Vagina (tissue), 2 donors: ENCODE measurements at places on chromosomes 6 and 20. TPM values are rescaled to one million over a fixed set of nuclear protein-coding genes. Genes with fewer than 3 reads are reported as not detected.

DNA sequence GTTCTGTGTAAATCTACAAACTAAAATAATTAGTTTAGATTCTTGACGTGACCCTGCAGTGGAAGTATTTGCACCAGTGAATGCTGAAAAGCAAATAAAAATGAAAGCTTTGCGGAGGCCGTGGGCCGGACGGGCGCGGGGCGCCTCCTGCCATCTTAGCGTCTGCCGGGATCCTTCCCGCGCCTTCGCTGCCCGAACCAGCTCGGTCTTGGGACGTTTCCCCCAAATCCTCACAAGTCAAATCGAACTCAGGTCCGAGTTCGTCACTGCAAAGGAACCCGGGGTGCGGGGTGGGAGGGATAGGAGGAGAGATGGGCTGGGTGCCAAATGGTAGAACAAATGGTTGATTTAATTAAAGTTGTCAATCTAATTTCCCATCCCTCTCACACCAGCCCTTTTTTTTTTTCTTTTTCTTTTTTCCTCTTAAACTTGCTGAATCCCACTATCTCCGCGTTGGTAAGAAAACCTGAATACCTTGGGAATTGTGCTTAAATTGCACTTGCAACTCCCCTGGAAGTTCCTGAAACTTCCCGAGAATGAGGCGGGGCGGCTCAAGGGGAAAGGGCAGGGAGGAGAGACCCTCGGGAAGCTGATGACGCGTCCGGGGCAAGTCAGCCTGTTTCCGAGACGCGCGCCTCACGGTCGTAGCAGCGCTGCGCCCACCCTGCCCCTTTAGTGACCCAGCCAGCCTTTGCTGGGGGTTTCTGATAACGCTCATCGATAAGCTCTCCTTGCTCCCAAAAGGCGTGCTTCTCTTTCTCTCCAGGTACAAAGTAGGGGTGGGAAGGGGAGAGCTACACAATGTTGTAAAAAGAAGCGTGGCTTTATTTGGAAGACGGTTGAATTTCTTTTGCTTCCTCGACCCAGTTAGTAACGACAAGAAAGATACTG, 1.8 kb downstream of the GJA1 start:
- no peak for DNase-seq
- H3K27me3 ChIP-seq, result no peaks in the 10 kb centered on the region
- no peaks in the 10 kb centered on the region for H3K36me3 ChIP-seq
- H3K27ac ChIP-seq, result peak overlapping the region; percentile 96
- peaks cover 41% of the 10 kb centered on the region for H3K4me1 ChIP-seq

GRCh38 chr6:35678021-35678654, 10.6 kb downstream of the FKBP5 start:
- no peak for DNase-seq
- no peak overlapping the region for H3K27ac ChIP-seq
- peaks cover 84% of the 10 kb centered on the region for H3K4me1 ChIP-seq

- H3K4me1 ChIP-seq, result peaks cover 9% of the 10 kb centered on the region
- no peaks in the 10 kb centered on the region for H3K27me3 ChIP-seq
- no peak for DNase-seq
- H3K27ac ChIP-seq, result no peak overlapping the region
Measured at GRCh38 chr20:23135449-23136420, 49.6 kb upstream of the CD93 start.

GRCh38 chr20:48819821-48820648, 7.8 kb downstream of the PREX1 start:
- H3K4me1 ChIP-seq, result peaks cover 5% of the 10 kb centered on the region
- no peaks in the 10 kb centered on the region for H3K36me3 ChIP-seq
- no peaks in the 10 kb centered on the region for H3K27me3 ChIP-seq
- no peak overlapping the region for H3K4me3 ChIP-seq

DNA sequence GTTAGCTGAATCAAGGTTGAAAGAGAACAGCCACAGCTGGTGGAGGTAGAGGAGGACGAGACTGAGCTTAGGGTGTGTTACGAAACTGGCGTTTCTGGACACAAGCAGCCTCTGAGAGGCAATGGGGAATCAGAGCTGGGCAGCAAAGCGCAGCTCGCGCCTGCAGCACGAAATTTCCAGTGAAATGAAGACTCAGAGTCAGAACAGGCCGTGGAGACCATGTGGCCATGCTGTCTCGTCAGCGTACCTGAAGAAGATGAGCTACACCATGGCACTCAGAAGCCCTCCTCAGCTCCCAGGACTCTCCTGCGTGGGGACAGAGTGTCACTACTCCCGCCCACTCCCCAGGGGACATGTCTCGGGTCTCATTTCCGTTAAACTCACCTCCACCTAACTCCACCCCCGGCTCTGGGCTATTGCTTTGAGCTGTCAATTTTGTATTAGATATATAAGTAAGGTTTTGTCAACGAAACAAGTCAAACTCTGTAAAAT, 256.9 kb downstream of the ERMARD start:
- no peaks in the 10 kb centered on the region for H3K27me3 ChIP-seq
- peak; percentile 54 for DNase-seq
- H3K4me1 ChIP-seq, result no peaks in the 10 kb centered on the region
- H3K27ac ChIP-seq, result no peak overlapping the region
- H3K4me3 ChIP-seq, result no peak overlapping the region

- no peaks in the 10 kb centered on the region for H3K36me3 ChIP-seq
- no peak for DNase-seq
- H3K27me3 ChIP-seq, result no peaks in the 10 kb centered on the region
- H3K4me3 ChIP-seq, result no peak overlapping the region
- peaks cover 42% of the 10 kb centered on the region for H3K4me1 ChIP-seq
- H3K27ac ChIP-seq, result peak overlapping the region; percentile 68
Measured at GRCh38 chr20:31593221-31594001, 11.7 kb upstream of the ID1 start.

DNA sequence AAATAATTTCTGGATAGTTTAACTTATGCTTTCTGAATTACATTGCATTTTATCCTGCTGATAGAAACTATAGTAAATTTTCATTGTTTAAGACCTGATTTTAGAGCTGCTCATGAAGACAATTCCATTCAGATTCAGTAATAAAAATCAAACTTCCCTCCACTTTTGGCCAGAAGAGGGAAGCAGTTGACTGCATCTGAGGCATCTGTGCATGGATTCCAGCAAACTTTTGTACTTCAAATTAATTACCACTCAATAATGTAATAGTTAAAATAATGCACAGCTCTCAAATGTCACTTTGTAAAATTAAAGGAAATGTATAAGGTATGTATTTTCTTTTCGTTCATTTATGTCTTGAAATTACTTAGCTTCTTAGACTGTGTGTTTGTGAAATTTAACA, 64.2 kb upstream of the SLC35B3 start:
- no peak for DNase-seq
- H3K4me3 ChIP-seq, result no peak overlapping the region
- no peaks in the 10 kb centered on the region for H3K27me3 ChIP-seq
- H3K36me3 ChIP-seq, result no peaks in the 10 kb centered on the region
- H3K27ac ChIP-seq, result no peak overlapping the region
- no peaks in the 10 kb centered on the region for H3K4me1 ChIP-seq

- no peak for DNase-seq
- no peaks in the 10 kb centered on the region for H3K4me1 ChIP-seq
- H3K27ac ChIP-seq, result no peak overlapping the region
- H3K4me3 ChIP-seq, result no peak overlapping the region
- H3K27me3 ChIP-seq, result no peaks in the 10 kb centered on the region
Measured at GRCh38 chr6:549906-550305, 107.0 kb downstream of the HUS1B start.

DNA sequence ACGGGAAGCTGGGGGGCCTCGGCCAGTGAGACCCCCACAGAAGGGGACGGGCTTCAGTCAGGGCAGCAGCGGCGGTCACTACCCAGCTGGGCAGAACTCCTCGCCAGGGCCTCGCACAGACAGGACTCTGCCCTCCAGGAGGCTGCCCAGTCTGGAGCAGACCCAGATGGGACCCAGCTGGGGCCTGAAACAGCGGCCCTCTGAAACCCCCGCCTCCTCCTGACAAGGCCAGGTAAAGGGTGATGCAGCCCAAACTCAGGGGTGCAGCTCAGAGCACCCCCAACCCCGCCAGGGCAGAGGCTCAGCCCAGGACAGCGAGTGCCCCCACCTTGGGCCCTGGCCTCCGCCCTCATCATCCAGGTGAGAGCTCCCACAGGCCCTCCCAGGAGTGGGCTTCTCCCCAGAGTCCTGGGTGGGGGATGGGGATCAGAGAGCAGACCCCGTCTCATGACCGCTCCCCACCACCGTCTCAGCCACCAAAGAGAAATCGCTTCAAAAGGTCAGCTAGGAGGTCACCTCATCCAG, 2.2 kb downstream of the EEF1A2 start:
- no peak for DNase-seq
- H3K4me1 ChIP-seq, result peaks cover 23% of the 10 kb centered on the region
- H3K4me3 ChIP-seq, result peak overlapping the region; percentile 24
- H3K36me3 ChIP-seq, result no peaks in the 10 kb centered on the region

DNA sequence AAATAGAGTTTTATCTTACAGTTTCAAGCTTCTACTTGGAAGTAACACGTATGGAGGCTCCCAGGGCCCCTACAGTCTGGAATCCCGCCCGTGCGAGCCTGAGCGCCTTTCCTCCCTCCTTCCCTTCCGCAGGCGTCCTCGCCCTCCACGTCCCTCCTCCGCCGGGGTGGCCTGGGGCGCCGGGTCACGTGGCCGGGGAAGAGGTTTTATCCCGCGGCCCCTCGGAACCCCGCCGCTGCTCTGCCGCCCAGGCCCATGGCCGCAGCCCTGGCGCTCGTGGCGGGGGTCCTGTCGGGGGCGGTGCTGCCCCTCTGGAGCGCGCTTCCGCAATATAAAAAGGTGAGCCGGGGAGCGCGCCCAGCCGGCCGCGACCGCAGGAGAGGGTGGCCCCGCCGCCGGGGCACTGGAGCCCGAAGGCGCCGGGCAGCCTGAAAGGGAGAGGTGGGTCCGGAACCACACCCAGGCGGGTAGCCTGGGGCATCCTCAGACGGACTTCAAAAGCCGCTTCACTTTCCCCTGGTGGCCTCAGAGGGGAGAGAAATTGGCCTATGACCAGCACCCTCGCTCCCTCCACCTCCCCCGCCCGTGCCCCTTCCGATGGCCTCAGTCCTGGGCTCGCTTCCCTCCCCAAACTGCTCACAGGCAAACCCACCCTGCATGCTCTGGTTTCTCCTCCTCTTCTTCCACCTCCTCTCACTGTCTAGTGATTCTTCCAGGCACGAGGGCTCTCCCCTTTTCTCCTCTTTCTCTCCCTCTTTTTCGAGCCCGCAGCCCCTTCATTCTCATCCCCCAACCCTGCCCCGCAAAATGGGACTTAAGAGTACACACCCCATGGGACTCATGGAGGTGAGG, at the start of gene CLPSL2:
TSS of gene CLPSL2 (plus strand) at position 235 of the 852 bp plus-strand sequence. CDS start at position 256, 21 bp downstream.
- DNase-seq, result no peak
- H3K27me3 ChIP-seq, result no peaks in the 10 kb centered on the region
- H3K4me1 ChIP-seq, result peaks cover 10% of the 10 kb centered on the region

- no peak overlapping the region for H3K27ac ChIP-seq
- H3K27me3 ChIP-seq, result no peaks in the 10 kb centered on the region
- no peaks in the 10 kb centered on the region for H3K4me1 ChIP-seq
- no peak overlapping the region for H3K4me3 ChIP-seq
- no peak for DNase-seq
Measured at GRCh38 chr6:10999994-11000393, 44.1 kb downstream of the ELOVL2 start.

DNA sequence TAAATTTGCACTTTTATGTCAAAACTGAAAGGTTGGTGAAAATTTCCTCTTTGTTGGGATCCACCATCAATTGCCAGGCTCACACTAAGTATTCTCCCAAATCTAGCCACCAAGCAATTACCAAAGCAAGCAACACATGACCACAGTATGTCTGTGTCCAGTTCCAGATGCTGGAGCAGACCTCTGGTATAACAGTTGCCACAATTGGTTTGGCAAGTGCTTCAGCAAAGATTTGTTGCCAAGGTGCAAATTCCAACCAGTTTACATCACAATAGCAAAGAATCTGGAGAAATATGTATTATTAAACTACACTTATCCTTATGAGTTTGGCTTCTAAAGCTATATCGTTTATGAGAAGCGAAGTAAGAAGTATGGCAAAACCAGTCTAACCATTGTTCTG, 6.4 kb downstream of the GTF2H5 start:
- no peaks in the 10 kb centered on the region for H3K27me3 ChIP-seq
- no peak overlapping the region for H3K27ac ChIP-seq
- no peak for DNase-seq
- H3K36me3 ChIP-seq, result no peaks in the 10 kb centered on the region

DNA sequence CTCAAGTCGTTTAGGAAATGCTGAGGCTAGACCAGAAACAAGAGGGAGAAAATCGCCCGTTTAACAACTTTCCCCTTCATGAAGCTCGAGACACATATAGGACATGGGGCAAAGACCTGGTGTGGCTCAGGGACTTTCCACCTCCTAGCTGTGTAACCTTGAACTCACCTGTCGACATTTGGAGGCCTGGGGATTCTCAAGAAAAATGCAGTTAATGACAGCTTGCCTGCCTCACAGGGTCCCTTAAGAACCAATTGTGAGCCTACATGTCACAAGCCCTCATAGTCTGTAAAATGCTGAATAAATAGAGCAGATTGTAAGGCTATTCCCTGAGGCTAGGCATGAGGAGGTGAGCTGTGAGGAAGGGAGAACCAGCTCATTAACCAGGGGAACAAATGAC, 35.1 kb downstream of the MGME1 start:
- H3K27me3 ChIP-seq, result no peaks in the 10 kb centered on the region
- H3K27ac ChIP-seq, result no peak overlapping the region
- no peaks in the 10 kb centered on the region for H3K36me3 ChIP-seq

DNA sequence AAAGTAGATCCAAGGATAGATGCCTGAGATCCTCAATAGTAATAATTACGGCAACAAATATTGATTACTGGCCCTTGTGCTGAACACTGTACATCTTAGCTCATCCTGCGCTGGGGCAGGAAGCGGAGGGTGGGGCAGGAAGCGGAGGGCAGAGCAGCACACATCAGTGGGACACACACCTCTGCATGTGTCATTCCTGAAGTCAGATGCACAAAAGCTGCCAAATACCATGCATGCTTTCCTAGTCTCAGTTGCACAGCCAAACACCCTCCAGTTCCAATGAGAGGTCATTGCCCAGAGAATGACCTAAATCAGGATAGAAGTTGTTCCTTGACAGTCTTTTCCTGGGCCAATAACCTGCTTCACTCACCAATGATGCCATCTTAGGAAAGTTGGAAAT, 74.4 kb upstream of the FOXC1 start:
- no peak overlapping the region for H3K4me3 ChIP-seq
- no peaks in the 10 kb centered on the region for H3K4me1 ChIP-seq
- H3K27me3 ChIP-seq, result no peaks in the 10 kb centered on the region
- no peak for DNase-seq

GRCh38 chr6:113847447-113847846, 9.7 kb upstream of the MARCKS start:
- H3K36me3 ChIP-seq, result no peaks in the 10 kb centered on the region
- H3K27ac ChIP-seq, result no peak overlapping the region

The ZNF343 gene
- total RNA-seq, result 11.0 TPM

The CYP39A1 gene
- total RNA-seq, result 5.4 TPM

The BYSL gene
- 16.0 TPM for total RNA-seq

The ZNF133 gene
- 20.6 TPM for total RNA-seq

The GTSF1L gene
- total RNA-seq, result not detected

The RGL2 gene
- 41.5 TPM for total RNA-seq

The PERP gene
- 279 TPM for total RNA-seq

The RBM39 gene
- 370 TPM for total RNA-seq

The BCAS1 gene
- total RNA-seq, result 2.7 TPM

The TRAPPC3L gene
- not detected for total RNA-seq

The DTNBP1 gene
- 18.2 TPM for total RNA-seq

The CYP24A1 gene
- 5.9 TPM for total RNA-seq

The CGA gene
- not detected for total RNA-seq

The SLC26A8 gene
- not detected for total RNA-seq

The MUC21 gene
- total RNA-seq, result 207 TPM

The RAET1L gene
- 8.3 TPM for total RNA-seq
